ENCODE measurements at places on chromosomes 4 and X. TPM values are rescaled to one million over a fixed set of nuclear protein-coding genes. Genes with fewer than 3 reads are reported as not detected.
A peak's percentile ranks its signal among the peaks of the same experiment; 100 is the strongest.

DNA sequence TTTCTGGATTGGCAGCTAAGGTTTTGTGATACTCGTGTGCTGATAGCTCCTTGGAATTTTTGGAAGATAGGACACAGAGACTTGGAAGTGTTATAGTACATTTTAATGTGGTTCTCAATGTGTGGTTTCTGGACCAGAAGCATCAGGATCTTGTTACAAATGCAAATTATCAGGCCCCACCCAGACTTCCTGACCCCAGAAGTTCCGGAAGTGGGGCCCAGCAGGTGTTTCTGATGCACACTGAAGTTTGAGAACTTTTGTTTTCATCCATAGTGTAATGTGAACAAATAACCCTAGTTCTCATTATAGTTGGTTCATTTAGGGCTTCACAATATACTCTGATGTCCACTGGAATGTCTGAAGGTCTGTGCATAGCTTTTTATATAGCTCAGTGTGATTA, 49.6 kb downstream of the LAMP2 start:
- H3K27me3 ChIP-seq, result no peaks in the 10 kb centered on the region
- H3K4me3 ChIP-seq, result peak overlapping the region; percentile 8
- DNase-seq, result no peak
- H3K4me1 ChIP-seq, result peaks cover 20% of the 10 kb centered on the region
- H3K36me3 ChIP-seq, result no peaks in the 10 kb centered on the region

The PTCHD1 gene
- not detected for total RNA-seq

The ARMCX1 gene
- total RNA-seq, result 2.1 TPM

- H3K27me3 ChIP-seq, result no peaks in the 10 kb centered on the region
- H3K4me3 ChIP-seq, result no peak overlapping the region
- DNase-seq, result no peak
- no peak overlapping the region for H3K27ac ChIP-seq
- no peaks in the 10 kb centered on the region for H3K36me3 ChIP-seq
- no peaks in the 10 kb centered on the region for H3K4me1 ChIP-seq
These were observed 201.2 kb downstream of the MID1IP1 start for GRCh38 chrX:39002466-39002865.

DNA sequence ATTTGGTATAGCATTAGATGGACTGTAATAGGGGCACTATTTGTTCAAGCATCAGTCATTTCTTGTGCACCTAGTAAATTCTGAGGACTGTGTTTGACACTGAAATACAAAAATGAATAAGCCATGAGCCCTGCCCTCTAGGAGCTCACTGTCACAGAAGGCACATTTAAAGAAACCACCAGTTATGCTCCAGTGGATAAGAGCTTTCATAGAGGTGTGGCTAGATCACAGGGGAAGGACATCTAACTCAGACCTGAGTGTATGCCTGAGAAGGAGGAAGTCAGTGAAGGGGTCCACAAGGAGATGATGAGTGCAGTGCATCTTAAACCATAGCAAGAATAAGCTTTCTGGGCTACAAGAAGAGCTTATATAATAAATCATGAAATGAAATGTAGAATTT, 40.1 kb downstream of the BTC start:
- H3K4me3 ChIP-seq, result no peak overlapping the region
- no peak for DNase-seq
- H3K27me3 ChIP-seq, result no peaks in the 10 kb centered on the region

GRCh38 chr4:144376866-144377265, 236.3 kb upstream of the GYPA start:
- no peak overlapping the region for H3K27ac ChIP-seq
- DNase-seq, result no peak
- H3K4me1 ChIP-seq, result no peaks in the 10 kb centered on the region
- no peak overlapping the region for H3K4me3 ChIP-seq

DNA sequence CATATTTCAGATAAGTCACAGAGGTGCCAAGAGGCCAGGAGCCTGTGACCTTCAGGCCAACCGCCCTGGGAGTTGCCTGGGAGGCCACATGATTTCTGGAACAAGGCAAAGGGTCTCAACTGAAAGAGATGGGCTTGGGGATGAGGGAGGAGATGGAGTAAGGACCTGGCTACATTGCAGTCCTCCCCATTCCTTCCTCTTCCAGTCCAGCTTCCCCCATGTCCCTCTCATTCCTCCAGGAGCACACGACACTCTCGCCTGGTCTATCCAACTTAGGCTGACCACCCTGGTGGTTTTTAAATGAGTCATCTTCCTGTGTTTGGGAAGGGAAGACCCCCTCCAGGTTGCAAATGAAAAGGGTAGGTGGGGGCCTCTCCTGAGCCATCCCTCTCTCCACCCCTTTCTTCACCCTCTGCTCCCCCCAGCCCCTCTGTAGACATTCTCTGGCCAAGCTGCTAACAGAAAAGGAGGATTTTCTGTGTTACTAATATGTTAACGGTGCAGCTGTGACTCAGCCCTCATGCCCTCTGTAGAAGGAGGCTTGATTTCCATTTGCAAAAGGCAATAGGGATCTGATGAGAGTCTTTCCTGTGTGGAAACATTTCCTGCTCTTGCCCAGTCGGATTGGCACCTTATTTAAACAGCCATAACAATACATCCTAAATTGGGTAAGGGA, 79.2 kb downstream of the RTL5 start:
- no peak for DNase-seq
- H3K36me3 ChIP-seq, result no peaks in the 10 kb centered on the region
- H3K4me1 ChIP-seq, result no peaks in the 10 kb centered on the region
- H3K27ac ChIP-seq, result no peak overlapping the region
- H3K4me3 ChIP-seq, result no peak overlapping the region

DNA sequence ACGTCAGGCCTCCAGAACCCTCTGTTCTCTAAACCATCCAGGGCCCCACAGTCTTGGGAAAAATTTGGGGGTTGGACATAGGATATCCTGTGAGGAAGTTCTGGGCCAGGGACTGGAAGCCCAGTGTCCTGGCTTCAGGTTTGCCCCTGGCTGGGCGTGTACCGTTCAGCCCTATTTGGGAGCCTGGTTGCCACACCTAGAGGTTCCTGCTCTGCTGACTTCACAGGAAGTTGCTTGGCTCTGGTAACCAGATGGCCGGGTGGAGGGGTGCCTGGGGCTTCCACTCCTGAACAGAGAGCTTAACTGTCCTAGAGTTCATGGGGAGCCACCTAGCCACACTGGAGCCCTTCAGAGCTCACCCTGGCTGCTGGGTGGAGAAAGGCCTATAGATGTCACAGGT, 1.1 kb downstream of the TAFAZZIN start:
- H3K4me3 ChIP-seq, result peak overlapping the region; percentile 59
- DNase-seq, result no peak

The HNRNPH2 gene
- total RNA-seq, result 21.3 TPM

DNA sequence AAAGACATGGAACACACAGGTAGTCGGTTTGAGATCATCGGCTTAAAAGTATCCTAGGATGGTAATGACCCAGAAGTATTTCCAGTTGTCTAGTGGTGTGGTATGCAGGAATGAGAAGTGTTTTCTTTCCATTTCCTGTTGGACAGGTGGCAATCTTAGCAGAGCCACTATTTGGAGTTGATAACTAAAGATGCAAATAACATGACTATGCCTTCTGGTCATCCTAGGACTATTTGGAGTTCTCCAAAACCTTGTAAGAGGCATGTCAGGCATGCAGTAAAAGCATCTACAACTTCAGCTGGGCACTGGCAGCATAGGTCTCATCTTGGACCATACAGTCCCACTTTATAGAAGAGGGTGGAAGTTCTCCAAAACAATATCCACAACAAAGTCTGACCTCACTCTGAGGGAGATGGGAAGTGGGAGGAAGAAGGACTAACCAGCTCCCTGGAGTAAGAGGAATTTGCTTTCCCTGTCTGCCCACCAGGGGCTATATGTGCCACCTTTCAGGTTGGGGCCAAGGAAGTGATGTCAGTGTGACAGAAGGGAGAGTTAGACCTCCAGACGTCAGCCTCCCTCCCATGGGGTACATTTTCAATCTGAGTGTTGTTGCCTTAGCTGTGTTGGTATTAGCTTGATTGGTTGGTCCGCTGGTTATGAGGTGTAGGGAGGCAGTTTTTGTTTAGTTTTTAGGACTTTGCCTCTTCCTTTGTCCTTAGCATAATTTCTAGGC, 101.2 kb upstream of the MYOZ2 start:
- H3K4me1 ChIP-seq, result no peaks in the 10 kb centered on the region
- no peak for DNase-seq
- no peaks in the 10 kb centered on the region for H3K36me3 ChIP-seq
- H3K4me3 ChIP-seq, result no peak overlapping the region
- H3K27ac ChIP-seq, result no peak overlapping the region

The HSFX2 gene
- 0.29 TPM for total RNA-seq

GRCh38 chrX:133880032-133880443, 105.4 kb downstream of the GPC3 start:
- no peaks in the 10 kb centered on the region for H3K4me1 ChIP-seq
- no peak for DNase-seq
- H3K27ac ChIP-seq, result no peak overlapping the region
- H3K4me3 ChIP-seq, result no peak overlapping the region
- no peaks in the 10 kb centered on the region for H3K36me3 ChIP-seq
- no peaks in the 10 kb centered on the region for H3K27me3 ChIP-seq

GRCh38 chrX:109880629-109881028, 122.3 kb upstream of the TMEM164 start:
- no peak overlapping the region for H3K4me3 ChIP-seq
- no peaks in the 10 kb centered on the region for H3K4me1 ChIP-seq
- no peaks in the 10 kb centered on the region for H3K36me3 ChIP-seq
- DNase-seq, result no peak
- H3K27me3 ChIP-seq, result no peaks in the 10 kb centered on the region
- H3K27ac ChIP-seq, result no peak overlapping the region

DNA sequence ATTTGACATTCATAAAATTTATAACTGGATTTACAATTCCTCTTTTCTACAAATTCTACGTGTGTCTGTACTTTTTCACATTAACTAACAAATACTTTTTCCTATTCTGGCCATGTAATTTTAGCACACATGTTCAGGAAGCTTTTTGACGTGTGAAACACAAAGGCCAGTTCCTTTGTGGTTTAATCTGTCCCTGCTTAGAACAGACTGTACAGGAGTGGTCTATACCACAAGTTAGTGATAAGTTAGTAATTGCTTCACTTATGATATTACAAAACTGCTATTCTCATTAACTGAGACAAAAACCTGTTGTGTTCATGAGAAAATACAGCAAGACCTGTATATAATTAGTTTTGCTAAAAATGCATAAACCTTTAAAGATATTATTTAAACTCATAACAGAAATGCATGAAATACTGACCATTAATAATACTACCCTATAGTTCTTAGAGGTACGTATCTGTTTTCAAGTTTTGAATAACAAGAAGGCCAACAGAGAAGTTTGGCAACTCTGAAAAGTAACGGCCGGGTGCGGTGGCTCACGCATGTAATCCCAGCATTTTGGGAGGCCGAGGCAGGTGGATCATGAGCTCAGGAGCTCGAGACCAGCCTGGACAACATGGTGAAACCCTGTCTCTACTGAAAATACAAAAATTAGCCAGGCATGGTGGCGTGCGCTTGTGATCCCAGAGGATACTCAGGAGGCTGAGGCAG, 13.7 kb upstream of the AREG start:
- H3K27ac ChIP-seq, result no peak overlapping the region
- DNase-seq, result no peak
- no peaks in the 10 kb centered on the region for H3K36me3 ChIP-seq
- no peaks in the 10 kb centered on the region for H3K4me1 ChIP-seq
- no peak overlapping the region for H3K4me3 ChIP-seq
- no peaks in the 10 kb centered on the region for H3K27me3 ChIP-seq

- no peak overlapping the region for H3K4me3 ChIP-seq
- H3K36me3 ChIP-seq, result no peaks in the 10 kb centered on the region
- no peaks in the 10 kb centered on the region for H3K27me3 ChIP-seq
- H3K4me1 ChIP-seq, result no peaks in the 10 kb centered on the region
These were observed 1302.7 kb downstream of the TECRL start for GRCh38 chr4:63106600-63106999.

GRCh38 chrX:87732133-87732532, 214.5 kb downstream of the KLHL4 start:
- no peaks in the 10 kb centered on the region for H3K36me3 ChIP-seq
- no peak overlapping the region for H3K27ac ChIP-seq
- DNase-seq, result no peak
- no peaks in the 10 kb centered on the region for H3K27me3 ChIP-seq

- DNase-seq, result no peak
- H3K36me3 ChIP-seq, result no peaks in the 10 kb centered on the region
- no peak overlapping the region for H3K4me3 ChIP-seq
- H3K27me3 ChIP-seq, result no peaks in the 10 kb centered on the region
- H3K4me1 ChIP-seq, result no peaks in the 10 kb centered on the region
These were observed 37.9 kb upstream of the SORBS2 start for GRCh38 chr4:185849664-185850550.

DNA sequence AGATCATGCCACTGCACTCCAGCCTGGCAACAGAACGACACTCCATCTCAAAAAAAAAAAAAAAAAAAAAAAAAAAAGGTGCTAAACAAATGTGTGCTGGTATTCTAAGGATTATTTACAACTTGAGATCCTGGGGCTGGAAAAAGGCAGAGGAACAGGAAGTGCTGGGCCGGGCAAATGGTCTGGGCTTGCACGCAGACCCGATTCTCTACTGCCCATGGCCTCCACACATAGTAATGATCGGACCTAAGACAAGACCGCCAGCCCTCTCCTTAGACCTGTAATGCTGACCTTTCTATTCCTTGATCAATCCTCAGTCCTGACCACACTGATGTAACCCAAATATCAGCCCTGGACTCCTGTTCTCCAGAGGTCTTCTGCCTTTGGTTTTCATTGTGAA, 67.8 kb downstream of the EFNB1 start:
- no peaks in the 10 kb centered on the region for H3K36me3 ChIP-seq
- no peak overlapping the region for H3K27ac ChIP-seq
- H3K27me3 ChIP-seq, result no peaks in the 10 kb centered on the region
- peaks cover 4% of the 10 kb centered on the region for H3K4me1 ChIP-seq
- DNase-seq, result no peak

The CT83 gene
- total RNA-seq, result not detected

The SATL1 gene
- total RNA-seq, result not detected

DNA sequence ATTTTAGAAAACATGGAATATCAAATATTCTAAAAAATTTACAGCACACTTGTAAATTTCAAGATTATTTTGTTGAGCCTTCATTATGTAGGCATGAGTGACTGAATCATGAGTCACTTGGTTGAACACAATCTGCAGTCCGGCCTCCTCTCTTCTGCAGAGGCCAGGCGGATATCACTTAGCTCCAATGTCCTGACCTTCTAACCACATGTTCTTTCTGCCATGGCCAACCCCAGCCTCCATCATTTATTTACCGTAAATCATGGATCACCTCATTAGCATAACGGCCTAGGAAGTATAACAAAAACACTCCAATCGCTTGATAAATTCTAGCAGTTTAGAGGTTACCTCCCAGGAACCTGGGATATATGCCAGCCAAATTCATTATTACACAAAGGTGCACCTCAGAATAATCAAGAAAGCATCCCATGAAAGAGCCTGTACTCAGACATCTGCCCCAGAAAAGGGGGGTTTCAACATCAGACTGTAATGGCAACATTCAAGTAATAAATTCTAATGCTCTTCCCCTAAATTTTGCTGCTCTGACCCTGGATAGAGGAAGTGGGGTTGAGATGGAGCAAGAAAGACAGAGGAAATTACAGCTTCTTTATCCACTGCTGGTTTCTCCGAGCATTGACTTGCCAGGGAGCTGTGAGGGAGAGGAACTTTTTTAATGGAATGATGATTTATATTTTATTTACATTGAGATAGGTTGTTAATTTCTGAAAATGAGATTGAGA, 2153.6 kb upstream of the AGA start:
- H3K27me3 ChIP-seq, result no peaks in the 10 kb centered on the region
- no peaks in the 10 kb centered on the region for H3K36me3 ChIP-seq
- no peak overlapping the region for H3K4me3 ChIP-seq
- H3K27ac ChIP-seq, result no peak overlapping the region
- H3K4me1 ChIP-seq, result no peaks in the 10 kb centered on the region

GRCh38 chr4:102780476-102781144, 19.8 kb upstream of the MANBA start:
- H3K4me3 ChIP-seq, result no peak overlapping the region
- no peak for DNase-seq
- H3K36me3 ChIP-seq, result no peaks in the 10 kb centered on the region
- H3K4me1 ChIP-seq, result no peaks in the 10 kb centered on the region
